Caudate nucleus (tissue), 63 donors: ENCODE measurements at places on chromosomes 6 and 20.

- DNase-seq, result peak; percentile 50
Measured at GRCh38 chr6:89311853-89312531, 3.1 kb downstream of the GABRR2 start.

- no peak for DNase-seq
Measured at GRCh38 chr6:134744301-134744700, 205.6 kb downstream of the ALDH8A1 start.

GRCh38 chr6:17490724-17491123 lies 97.3 kb downstream of the CAP2 start:
- no peak for DNase-seq

- no peak for DNase-seq
Measured at GRCh38 chr6:81938014-81938856, 185.8 kb upstream of the TENT5A start.

GRCh38 chr6:32087574-32088486 lies 21.3 kb downstream of the TNXB start:
- DNase-seq, result no peak

DNA sequence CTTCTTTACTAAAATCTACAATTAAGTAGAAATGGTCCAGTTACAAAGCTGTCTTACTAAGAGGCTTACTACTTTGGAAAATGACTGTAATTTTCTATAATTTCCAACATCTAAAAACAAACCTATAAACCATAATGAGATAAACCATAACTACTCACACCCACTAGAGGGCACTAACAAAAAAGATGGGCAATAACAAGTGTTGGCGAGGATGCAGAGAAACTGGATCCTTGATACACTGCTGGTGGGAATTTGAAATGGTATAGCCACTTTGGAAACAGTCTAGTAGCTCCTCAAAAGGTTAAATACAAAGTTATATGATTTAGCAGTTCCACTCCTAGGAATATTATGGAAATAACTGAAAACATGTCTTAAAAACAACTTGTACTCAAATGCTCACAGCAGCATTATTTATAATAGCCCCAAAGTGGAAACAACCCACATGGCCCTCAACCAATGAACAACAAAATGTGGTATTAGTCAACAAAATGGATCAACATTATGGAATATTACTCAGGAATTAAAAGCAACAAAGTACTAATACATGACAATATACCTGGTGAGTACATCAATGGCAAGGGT lies 50.6 kb downstream of the GJA10 start:
- DNase-seq, result no peak

DNA sequence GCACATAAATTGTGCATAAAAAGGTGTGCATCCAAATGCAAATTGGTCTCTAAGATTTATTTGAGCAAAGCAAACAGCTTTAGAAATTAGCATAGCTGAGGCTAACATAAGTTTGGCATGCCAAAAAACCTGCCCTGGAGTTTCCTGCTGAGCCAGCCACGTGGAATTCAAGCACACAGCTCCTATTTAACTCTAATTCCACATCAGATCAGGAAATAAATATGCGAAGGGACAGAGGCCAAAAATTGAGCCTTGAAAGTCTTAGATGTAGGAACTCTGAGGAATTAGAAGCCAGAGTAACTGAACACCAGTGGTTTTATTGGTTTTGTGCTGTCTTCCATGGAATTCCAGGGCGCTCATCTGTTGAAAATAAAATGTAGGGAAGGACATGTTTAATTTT lies 19.6 kb downstream of the SOBP start:
- no peak for DNase-seq

- no peak for DNase-seq
Measured at GRCh38 chr20:64051561-64052325, 2.3 kb upstream of the SOX18 start.

GRCh38 chr6:106829451-106829850 lies 145.1 kb downstream of the CD24 start:
- DNase-seq, result no peak

DNA sequence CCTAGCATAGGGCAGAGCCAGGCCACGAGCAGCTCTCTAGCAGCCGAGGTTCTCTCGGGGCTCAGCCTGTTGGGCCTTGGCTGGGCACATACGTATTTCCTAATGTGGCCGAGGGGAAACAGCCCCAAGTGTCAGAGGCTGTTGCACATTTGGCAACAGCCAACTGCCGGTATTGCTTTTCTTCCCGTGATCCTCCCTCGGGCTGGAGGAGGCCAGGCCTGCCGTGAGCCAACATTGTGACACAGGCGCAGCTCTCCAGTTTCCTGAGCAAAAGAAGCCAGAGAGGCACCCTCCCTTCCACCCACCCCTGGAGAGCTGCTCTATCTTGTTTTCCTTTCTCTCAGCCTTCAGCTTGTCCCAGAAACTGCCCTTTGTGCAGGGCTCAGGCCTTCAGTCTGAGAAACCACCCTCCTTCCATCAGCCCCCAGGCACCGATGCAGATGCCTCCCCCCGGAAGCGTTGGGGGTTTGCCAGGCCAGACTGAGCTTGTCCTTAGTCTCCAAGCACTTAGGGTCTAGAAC lies 5.1 kb upstream of the BPI start:
- no peak for DNase-seq

GRCh38 chr6:163419413-163420288 lies 5.1 kb downstream of the QKI start:
- DNase-seq, result no peak

GRCh38 chr6:87875781-87876180 lies 171.9 kb upstream of the SPACA1 start:
- DNase-seq, result no peak

DNA sequence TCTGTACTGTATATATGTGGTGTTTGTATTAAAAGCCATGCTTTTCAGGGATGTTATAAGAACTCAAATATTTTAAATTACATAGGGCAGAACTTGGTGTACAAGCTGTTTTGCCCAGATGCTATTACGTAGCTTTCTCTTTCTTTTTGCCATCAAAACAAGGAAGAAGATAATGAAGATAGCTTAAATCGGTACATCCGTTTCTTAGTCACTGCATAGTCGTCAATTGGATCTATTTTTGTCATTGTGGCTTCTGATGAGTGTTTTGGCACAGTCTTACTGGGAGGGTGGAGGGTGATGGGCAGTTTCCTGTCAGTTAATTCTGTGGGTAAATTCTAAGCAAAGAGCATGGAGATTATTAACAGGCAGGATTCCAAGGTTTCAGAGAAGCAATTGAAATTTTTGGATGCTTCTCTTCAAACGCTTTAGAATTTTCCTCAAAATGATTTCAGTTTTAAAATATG lies 649.1 kb upstream of the GJE1 start:
- no peak for DNase-seq

DNA sequence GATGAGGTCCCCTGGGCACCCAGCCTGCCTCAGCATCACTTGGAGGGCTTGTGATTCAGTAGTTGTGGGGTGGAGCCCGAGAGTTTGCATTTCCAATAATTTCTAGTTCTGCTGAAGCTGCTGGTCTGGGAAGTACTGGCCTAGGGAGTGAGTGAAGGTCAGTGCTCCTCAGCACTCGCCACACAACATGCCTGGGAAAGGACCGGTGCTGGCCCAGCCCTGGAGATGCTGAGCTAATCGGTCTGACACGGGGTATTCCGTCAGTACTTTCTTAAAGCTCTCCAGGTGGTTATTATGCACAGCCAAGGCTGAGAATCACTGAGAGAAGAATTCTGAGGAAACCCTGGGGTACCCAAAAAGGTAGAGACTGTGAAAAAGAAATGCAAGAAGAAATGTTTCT lies 228.2 kb downstream of the TMEM242 start:
- no peak for DNase-seq

- DNase-seq, result no peak
Measured at GRCh38 chr6:4550227-4550597, 226.0 kb upstream of the CDYL start.

DNA sequence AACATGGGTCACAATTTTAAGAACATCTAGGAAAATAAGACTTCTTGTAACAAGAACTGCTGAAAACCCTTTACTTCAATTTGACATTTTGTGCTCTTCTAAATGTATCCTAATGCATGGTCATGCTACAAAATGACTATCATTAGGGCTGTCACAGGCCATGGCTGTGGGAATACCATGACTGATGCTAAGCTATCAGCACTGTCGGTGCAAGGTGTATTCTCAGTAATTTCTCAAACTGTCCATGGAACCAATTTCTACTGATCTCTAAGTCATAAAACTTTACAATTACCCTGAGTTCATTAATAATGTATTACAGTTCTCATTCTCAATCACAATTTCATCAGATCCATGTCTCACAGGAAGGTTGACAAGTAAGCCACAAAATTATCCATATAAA lies 625.3 kb downstream of the EYS start:
- no peak for DNase-seq

DNA sequence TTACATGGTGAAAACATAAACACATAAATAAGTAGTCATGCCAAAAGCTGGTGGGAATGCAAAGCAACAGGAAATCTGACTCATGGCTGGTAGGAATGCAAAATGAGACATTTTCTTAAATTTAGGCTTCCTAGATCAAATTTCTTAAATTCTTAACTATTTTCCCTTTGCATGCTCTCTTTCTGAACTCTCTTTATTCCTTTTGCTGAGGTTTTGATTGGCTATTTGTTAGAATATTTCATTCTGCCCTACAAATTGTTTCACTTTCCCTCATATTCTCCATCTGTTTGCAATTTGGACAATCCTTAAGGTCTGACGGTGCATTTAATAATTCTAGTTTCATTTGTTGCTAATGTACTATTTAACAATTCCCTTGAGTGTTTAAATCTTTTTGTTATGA lies 437.5 kb upstream of the RGS17 start:
- no peak for DNase-seq

DNA sequence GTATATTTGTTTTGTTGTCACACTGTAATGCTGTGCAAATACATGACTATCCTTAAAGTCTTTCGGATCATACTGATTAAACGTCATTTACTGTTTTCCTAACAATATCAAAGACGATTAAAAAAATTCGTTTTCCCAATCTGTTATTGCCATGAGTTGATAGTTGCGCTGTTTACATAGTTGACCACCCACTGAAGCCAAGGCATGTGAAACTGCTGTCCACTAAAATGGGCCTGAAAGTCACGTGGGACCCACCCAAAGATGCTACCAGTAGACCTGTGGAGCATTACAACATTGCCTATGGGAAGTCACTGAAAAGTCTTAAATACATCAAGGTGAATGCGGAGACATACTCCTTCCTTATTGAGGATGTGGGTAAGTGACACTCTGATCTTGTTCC lies 28.1 kb downstream of the FNDC1 start:
- no peak for DNase-seq

DNA sequence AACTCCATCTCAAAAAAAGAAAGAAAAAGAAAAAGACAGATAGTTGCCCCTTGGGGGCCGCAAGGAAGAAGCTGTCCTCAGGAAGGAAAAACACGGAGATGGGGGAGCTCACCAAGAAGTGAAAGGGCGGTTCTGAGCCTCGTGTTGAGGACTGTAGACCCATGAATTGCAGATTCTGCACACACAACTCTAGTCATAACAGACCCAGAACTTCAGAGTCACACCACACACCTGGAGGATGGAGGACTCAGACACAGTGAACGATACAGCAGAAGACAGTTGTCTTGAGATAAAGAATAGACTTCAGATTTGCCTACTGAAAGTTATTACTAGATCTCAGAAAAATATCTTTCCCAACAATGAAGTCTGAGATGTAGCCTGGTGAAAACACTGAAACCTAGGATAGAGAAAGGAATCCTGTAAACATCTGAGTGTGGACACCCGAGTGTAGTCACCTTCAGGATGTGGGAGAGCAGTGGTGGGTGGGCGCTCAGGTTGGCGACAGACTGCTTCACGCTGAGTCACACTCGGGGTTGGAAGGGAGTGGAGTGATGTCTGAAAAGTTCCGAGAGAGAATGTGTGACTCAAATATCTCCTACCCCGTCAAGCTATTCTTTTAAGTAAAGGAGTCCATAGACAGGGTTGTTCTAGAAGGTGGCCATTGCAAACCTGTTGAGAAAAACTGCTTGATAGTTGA lies 88.1 kb downstream of the MAP3K4 start:
- DNase-seq, result no peak

DNA sequence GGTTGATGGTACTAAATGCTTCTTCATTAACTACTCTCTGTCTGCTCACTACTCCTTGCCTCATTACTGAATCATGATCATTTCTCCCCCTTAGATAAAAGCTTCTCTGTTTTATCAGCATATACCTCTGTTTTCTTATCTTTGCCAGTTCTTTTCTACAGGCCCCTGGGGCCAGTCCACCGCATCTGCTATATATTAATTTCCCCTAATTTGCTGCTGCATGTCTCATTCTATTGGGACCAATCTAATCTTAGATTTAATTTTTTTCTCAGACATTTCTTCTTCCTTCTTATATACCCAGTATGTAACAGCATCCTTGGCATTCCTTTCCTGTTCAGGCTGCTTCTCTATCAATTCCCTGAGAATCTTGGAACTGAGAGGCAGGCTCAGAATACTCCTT lies 51.2 kb downstream of the GRIK2 start:
- no peak for DNase-seq

DNA sequence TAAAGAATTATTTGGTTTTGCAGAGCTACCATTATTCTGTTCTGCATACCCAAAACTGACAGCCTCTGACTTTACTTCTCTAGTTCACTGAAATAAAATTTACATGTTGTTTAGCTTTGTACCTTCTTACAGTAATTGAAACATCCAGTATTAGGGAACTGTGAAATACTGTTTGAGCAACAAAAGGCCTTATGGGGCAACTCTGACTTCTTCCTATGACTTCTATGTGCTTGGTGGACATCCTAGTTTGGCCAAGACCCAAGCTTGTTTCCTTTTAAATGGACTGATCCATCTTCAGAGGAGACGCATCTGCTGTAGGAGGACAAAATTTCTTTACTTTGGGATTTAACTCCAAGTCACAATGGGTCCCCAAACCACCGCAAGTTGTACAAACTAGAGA lies 44.7 kb downstream of the NR2E1 start:
- DNase-seq, result no peak

- no peak for DNase-seq
Measured at GRCh38 chr6:70849348-70850069, 107.4 kb downstream of the B3GAT2 start.

GRCh38 chr6:16204653-16205376 lies 33.6 kb upstream of the GMPR start:
- no peak for DNase-seq
